ENCODE measurements at places on chromosomes 2 and 18.

DNA sequence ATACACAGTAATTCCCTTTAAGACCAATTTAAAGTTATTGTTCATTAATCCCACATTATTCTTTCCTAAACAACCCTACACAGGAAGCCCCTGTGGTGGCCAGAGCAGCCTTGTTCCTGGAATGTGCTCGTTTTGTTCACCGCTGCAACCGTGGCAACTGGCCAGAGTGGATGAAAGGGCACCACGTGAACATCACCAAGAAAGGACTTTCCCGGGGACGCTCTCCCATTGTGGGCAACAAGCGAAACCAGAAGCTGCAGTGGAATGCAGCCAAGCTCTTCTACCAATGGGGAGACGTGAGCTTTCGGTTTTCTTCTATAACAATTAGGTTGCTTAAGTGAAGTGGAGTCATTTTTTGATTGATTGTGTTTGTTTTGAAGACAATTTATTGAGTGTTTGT lies 101.0 kb downstream of the UNC80 start:
- DNase-seq, result no peak

DNA sequence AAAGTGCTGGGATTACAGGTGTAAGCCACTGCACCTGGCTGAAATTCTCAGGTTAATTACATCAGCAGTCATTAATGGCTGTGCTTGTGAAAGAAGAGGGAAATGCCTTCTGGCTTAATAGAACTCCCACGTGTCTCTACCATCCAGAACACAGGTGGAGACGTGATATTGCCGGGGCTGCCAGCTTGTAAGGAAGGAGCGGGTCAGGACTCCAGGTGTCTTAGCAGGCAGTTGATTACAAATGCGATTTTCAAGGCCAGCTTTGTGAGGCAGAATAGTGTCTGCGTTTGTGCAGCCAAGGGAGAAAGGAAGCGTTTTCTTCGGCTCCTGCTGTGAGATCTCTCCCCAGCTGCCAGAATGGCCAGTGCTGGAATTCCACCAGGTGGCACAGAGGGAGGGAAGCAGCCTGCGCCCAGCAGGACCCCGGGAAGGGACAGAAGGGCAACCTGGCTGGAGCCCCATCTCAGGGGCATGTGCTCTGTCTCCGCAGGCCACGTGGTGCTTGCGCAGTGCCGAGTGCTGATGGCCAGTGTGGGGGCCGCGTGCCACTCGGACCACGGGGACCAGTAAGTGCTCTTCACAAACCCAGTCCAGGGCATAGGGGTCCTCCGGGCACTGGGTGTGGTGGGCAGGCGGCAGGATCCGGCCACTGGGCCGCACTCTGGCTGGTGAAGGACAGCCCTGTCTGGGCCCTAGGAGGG lies 3.7 kb upstream of the ESPNL start:
- no peak for DNase-seq

- DNase-seq, result no peak
Measured at GRCh38 chr2:168667156-168667555, 135.3 kb upstream of the NOSTRIN start.

DNA sequence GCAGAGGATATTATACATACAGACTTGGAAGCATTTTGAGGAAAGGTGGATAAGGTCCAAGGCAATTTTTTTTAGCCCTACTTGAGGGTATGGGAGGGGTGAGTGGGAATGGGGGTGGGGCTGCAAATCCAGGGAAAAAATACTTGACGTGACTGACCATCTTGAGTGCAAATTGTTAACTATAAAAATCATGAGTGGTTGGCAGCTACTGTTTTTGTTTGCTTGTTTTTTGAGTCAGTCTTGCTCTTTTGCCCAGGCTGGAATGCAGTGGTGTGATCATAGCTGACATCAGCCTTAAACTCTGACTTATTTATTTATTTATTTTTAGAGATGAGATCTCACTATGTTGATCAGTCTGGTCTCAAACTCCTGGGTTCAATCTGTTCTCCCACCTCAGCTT lies 458.8 kb downstream of the PIK3C3 start:
- peak; percentile 8 for DNase-seq

- no peak for DNase-seq
Measured at GRCh38 chr2:220646424-220646823, 925.7 kb downstream of the EPHA4 start.

GRCh38 chr2:28880193-28880592 lies 10.1 kb upstream of the TRMT61B start:
- DNase-seq, result no peak

DNA sequence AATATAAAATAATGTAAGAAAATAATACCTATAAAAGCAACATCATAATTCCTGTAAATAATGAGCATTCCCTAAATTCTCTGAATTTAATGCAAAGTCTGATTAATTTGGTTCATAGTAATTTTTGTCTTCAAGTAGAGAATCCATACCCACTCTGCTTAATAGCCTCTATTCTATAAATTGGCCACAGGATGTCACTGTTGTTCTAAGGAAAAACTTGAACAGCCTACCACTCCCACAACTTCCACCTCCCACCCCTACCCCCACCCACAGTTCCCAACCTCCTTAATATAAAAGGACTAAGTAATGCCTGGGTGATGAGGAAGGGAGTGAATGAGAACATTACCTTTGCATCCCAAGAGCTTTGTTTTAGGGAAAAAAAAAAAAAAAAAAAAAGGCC lies 27.2 kb upstream of the BBS5 start:
- no peak for DNase-seq

- DNase-seq, result peak; percentile 73
Measured at GRCh38 chr18:22032392-22032961, 136.9 kb upstream of the GATA6 start.

DNA sequence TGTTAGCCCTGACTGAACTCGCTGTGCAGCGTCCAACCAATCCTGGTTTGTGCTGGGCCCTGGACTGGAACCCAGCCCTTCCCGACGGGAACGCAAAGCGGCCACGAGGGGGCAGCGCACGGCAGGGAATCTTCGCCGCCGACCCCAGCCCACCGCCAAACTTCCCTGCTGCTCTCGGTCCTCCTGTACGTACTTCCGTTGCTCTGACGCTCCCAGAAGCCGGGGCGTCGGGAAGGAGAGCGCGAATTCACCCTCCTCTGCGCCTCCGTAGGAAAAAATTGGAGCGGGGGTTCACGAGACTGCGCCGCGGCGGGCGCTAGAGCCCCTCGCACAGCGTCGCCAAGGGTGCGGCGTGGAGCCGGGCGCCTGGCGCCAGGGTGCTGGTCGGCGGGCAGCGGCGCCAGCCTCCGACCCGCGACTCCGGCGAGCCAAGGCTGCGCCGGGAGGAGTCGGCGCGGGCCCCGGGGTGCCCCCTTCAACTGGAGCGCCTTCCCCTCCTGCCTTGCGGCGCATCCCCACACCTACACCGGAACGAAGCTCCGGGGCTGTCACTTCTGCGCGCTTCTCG lies 873 bp upstream of the SH3RF3 start:
- DNase-seq, result peak; percentile 55

- DNase-seq, result no peak
Measured at GRCh38 chr2:153213022-153213421, 265.5 kb downstream of the RPRM start.

GRCh38 chr2:135875491-135876065 lies 665 bp downstream of the MCM6 start:
- peak; percentile 14 for DNase-seq

GRCh38 chr2:26477911-26478253 lies at the start of gene OTOF:
TSS of gene OTOF (minus strand) at chr2:26478124.
- DNase-seq, result peak; percentile 53

- DNase-seq, result no peak
Measured at GRCh38 chr18:3972291-3972930, 482.7 kb downstream of the DLGAP1 start.

- DNase-seq, result no peak
Measured at GRCh38 chr2:148716378-148716920, 71.9 kb downstream of the EPC2 start.

GRCh38 chr2:181805228-181806038 lies 86.1 kb upstream of the ITPRID2 start:
- peak; percentile 55 for DNase-seq

- DNase-seq, result no peak
Measured at GRCh38 chr2:179991344-179991743, 15.8 kb downstream of the CWC22 start.

DNA sequence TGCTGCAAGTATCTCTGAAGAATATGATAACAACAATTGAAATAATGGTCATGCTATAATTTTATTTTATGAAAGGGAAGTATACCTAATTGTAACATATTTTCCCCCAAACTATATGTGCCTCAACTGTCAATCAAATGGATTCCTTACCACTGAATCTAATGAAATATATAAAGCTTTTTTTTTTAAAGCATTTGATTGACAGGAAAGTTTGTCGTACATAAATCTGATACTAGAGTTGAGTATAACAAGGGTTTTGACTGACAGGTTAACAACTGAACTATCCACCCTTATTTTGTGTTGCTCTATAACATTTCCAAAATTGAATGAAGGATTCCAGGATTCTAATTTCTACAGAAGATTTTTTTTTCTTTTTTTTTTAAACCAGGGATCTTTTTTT lies 1333.3 kb upstream of the SLC39A10 start:
- DNase-seq, result no peak

DNA sequence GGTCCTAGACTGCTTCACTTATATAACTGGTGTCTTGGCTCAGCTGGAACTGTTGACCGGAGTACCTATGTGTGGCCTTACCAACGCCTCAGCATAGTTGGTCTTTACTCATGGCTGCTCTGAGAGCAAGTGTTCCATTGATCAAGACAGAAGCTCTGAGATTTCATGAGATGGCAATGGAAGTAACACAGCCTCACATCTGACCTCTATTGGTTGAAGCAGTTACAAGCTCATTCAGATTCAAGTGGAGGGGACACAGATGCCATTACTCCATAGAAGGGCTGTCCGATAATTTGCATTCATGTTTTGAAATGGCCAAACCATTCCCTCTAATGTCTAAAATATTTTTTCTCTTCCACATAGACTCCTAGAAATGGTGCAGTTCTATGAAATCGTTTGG lies 46.4 kb upstream of the STK39 start:
- DNase-seq, result no peak

GRCh38 chr2:62398356-62398755 lies 107.6 kb downstream of the TMEM17 start:
- no peak for DNase-seq

DNA sequence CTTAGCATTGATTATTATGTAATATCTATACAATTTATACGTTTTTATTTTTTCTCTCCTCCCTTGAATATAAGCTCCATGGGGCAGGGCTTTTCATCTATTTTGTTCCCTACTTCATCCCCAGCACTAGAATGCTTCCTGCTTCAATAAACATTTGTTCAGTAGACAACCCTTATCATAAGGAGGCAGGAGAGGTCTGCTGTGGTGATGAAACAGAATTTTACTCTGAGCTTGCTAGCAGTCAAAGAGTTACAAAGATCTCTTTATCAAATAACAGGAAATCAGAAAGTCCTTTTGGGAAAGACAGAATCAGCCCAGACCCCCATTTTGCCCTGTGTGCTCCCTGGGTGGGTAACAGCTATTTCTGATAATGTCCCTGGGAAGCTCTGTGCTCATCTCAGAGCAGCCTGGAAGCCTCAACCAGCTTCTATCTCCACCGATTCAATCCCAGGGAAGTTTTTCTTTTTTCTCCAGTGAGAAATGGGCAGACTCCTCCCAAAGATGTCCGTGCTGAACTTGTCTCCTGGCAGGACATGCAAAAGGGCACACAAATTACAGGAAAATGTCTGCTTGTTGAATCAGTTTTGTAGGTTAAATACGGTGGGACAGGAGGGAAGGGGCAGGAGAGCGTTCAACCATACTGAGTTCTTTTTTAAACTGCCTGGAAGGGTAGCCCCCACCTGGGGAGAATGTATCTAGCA lies 84.7 kb upstream of the PKDCC start:
- no peak for DNase-seq

GRCh38 chr18:39480494-39481195 lies 1915.0 kb upstream of the CELF4 start:
- DNase-seq, result no peak

DNA sequence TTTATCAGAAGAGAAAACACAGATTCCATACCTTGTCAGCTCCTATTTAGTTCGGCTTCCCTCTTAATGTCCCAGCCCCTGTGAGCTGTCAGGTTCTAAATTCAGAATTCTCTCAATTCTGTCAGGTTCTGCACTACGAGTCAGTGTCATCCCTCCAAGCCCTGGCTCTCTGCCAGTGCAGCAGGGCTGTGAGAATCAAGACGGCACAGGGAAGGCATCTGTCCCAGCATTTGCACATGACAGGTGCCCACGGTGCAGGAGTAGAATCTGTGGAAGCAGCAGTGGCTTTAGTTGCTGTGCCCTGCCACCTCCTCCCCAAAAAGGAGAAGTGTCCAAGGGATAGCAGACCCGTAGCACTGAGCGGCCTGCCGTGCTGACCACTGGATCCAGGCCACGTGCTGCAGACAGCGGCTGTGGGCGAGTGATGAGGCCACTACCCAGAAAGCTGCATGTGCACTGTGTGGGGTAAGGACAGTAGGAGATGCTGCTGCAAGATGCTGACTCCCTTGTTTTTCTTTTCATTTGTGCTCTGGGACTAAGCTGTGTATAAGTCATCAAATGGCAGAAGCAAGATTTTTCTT lies 12.8 kb downstream of the RBFA start:
- no peak for DNase-seq

- DNase-seq, result no peak
Measured at GRCh38 chr2:232273903-232274643, 104.5 kb upstream of the ALPP start.

DNA sequence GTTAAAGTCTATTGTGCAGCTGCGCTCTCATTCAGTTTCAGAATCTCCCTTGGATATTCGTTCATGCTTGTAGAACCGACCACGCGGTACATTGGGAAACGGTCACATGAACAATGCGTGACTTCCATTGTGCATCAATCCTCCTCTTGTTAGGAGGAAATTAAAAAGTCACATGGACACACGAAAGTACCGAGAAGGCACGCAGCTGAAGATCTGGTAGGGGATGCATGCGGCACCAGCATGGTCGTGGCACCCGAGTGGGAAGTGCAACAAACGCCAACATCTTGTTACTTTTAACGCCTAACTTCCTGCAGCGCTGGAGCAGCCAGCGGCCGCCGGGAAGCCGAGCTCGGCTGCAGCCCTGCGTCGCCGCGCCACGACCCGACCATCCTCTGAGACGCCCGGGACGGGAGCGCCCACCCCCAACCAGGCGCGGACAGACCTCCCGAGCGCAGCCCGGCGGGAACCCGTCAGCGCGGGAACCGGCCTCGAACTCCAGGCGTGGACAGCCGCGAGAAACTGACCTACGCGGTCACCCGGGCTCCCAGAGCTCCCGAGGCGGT lies 412 bp downstream of the OSBPL1A start:
- DNase-seq, result peak; percentile 41

GRCh38 chr18:2480536-2480935 lies 90.8 kb downstream of the METTL4 start:
- DNase-seq, result no peak

Measured in skeletal muscle cell (primary cell).